ENCODE measurements at places on chromosomes 11 and 22. TPM values are rescaled to one million over a fixed set of nuclear protein-coding genes. Genes with fewer than 3 reads are reported as not detected.

Gene NUDT8
- total RNA-seq: 3.6 TPM

Gene PTPN5
- not detected for total RNA-seq

Gene FADD
- 27.7 TPM for total RNA-seq

GRCh38 chr11:69193151-69193550 lies 37.4 kb downstream of the SMIM38 start:
- no peak overlapping the region for H3K4me3 ChIP-seq
- DNase-seq: no peak
- peaks cover 11% of the 10 kb centered on the region for H3K27me3 ChIP-seq
- peaks cover 14% of the 10 kb centered on the region for H3K36me3 ChIP-seq
- no peak overlapping the region for H3K27ac ChIP-seq
- no peaks in the 10 kb centered on the region for H3K4me1 ChIP-seq

Data from HFFc6 (cell line).